A549 treated with Mapracorat at 1 μM for 4 hours (cell line): ENCODE measurements at places on chromosomes 6 and 20. TPM values are rescaled to one million over a fixed set of nuclear protein-coding genes. Genes with fewer than 3 reads are reported as not detected.

The PABPC1L gene
- total RNA-seq = 11.4 to 20.6 TPM (median 15.7 TPM) in 5 replicates

The HAO1 gene
- not detected in 5 replicates for total RNA-seq

The ME1 gene
- total RNA-seq = 36.3 to 40.5 TPM (median 38.2 TPM) in 5 replicates

The GRM4 gene
- 0.06 to 0.43 TPM (median 0.13 TPM) in 5 replicates for total RNA-seq

The PRR18 gene
- 0.06 to 0.39 TPM (median 0.18 TPM) in 4 of 5 replicates, not detected in the other for total RNA-seq

The TNFAIP3 gene
- 20.2 to 30.8 TPM (median 21.2 TPM) in 5 replicates for total RNA-seq

The MYBL2 gene
- 74.9 to 80.7 TPM (median 79.3 TPM) in 5 replicates for total RNA-seq

The RNF182 gene
- 3.2 to 3.6 TPM (median 3.4 TPM) in 5 replicates for total RNA-seq

The RBM24 gene
- total RNA-seq = 6.4 to 8.7 TPM (median 6.6 TPM) in 5 replicates

The CDC5L gene
- total RNA-seq = 10.6 to 15.0 TPM (median 12.7 TPM) in 5 replicates
